ENCODE measurements at places on chromosomes 1 and 21.

DNA sequence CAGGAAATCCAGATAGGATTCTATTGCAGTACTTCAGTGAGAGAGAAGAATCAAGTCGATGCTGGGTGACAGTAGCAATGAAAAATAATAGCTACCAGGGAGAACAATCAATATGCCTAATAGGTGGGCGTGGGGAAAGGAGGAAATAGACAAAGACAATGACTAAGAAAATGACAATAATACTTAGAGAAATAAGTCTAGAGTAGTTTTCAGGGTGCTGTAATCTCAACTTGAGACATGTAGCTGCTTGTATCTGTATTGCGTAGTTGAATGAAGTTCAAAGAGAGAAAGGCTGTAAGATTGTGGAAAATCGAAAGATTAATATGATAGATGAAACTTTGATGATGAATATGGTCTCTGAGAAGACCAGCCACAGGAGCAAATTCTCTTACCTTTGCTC, 2.6 kb downstream of the STXBP3 start:
- no peak for DNase-seq

GRCh38 chr21:37915497-37915911, 753 bp downstream of the KCNJ6 start:
- no peak for DNase-seq

- DNase-seq, result no peak
These were observed 818.0 kb downstream of the LTN1 start for GRCh38 chr21:28174701-28175100.

DNA sequence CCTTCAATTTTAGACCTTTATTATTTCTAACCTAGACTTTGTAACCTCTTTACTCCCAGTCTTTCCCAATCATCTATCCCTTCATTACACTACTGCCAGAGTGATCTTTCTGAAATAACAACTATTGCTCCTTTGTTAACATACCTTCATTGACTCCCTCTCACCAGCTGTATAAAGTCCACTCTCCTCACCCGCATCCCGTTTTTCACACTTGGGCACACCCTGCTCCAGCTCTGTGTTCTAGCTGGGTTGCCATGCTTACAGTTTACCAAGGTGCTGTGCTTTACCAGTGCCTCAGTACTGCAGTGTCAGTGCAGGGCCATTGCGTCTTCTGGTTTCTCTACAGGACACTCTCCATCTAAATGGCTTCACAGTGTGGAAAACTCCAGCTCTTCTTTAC, 148.2 kb downstream of the NFIA start:
- no peak for DNase-seq

- DNase-seq, result no peak
These were observed 68.7 kb downstream of the NTPCR start for GRCh38 chr1:233019083-233019482.

- peak; percentile 70 for DNase-seq
These were observed 53.9 kb downstream of the TENT5C start for GRCh38 chr1:117659550-117660270.

DNA sequence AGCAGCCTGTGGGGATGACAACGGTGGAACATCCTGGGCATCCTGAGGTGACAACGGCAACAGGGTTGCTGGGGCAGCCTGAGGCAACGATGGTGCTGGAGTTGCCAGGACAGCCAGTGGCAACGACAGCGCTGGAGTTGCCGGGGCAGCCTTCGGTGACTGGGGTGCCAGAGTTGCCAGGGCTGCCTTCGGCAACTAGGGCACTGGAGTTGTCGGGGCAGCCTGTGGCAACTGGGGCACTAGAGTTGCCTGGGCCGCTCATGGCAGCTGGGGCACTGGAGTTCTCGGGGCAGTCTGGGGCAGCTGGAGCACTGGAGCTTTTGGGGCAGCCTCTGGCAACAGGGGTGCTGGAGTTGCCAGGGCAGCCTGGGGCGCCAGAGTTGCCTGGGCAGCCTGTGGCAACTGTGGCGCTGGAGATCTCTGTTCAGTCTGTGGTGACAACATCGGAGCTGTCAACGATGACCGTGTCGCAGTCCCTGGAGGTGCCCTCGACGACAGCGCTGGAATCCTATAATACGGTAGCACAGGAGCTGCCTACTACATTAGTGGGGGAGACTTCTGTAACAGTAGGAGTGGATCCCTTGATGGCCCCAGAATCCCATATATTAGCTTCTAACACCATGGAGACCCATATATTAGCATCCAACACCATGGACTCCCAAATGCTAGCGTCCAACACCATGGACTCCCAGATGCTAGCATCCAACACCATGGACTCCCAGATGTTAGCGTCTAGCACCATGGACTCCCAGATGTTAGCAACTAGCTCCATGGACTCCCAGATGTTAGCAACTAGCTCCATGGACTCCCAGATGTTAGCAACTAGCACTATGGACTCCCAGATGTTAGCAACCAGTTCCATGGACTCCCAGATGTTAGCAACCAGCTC, 8.2 kb downstream of the SON start:
- no peak for DNase-seq

- DNase-seq, result no peak
These were observed 31.1 kb downstream of the YY1AP1 start for GRCh38 chr1:155657463-155657862.

DNA sequence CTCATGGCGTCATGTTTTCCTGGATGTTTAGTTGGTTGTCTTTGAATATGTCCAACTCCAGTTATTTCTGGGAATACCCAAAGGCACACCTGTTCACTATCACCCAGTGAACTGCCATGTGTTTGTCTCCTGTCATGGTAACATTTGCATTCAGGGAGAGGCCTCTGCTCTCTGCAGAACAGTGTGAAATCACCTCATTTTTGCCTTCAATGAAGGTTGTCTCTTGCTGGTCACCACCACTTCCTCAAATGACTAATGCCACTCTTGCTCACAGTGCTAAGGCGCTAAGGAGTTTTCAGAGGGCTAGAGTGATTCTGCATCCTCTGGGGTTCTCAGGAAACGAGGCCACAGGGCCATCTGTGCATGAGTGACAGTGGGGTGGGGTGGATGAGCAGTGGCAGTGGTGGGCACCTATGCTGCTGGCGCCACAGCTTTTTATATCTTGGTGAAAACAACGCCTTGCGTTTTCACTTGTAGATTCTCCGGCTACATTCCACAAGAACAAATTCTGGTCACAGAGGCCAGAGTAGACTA, 60.0 kb upstream of the ATP5PO start:
- DNase-seq, result peak; percentile 88

- DNase-seq, result no peak
These were observed 27.4 kb downstream of the AK4 start for GRCh38 chr1:65175171-65176055.

- no peak for DNase-seq
These were observed 958 bp downstream of the DDR2 start for GRCh38 chr1:162633081-162633762.

GRCh38 chr1:202697038-202697437, 13.2 kb downstream of the SYT2 start:
- no peak for DNase-seq

DNA sequence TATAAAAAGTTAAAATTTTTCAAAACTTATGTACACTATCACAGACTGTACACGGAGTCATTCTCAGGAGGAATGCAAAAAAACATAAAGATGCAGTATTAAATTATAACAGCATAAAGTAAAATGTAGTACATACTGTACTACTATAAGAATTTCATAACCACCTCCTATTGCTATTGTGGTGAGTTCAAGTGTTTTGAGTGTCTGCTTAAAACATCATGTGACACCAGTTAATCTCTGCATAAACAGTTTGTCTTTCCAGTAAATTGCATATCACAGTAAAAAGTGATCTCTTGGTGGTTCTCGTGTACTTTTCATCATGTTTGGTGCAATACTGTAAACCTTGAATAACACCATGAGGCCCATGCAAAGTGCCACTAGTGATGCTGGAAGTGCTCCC, 45.2 kb downstream of the SDCCAG8 start:
- no peak for DNase-seq

DNA sequence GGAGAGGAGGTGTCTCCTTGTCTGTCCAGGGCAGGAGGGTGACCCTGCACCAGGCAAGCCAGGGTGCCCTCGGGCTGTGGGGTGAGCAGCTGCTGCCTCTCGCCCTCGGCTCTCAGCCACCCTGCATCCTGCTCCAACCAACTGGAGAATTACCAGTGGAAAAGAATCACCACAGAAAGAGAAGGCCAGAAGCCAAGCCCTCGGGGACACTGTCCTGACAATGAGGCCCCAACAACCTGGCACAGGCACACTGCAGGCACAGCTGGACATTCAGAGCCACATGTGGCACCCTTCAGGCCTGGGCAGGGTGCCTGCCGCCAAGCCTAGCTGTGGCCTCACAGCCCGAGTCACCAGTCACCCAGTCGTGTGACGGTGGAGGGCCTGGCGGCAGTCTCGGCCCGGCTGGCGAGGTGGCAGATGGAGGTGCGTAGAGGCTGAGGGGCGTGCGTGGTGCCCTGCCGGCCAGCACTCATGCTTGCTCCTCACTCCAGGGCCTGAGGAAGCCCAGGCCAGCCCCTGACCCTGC, 12.0 kb downstream of the MEGF6 start:
- DNase-seq, result no peak

DNA sequence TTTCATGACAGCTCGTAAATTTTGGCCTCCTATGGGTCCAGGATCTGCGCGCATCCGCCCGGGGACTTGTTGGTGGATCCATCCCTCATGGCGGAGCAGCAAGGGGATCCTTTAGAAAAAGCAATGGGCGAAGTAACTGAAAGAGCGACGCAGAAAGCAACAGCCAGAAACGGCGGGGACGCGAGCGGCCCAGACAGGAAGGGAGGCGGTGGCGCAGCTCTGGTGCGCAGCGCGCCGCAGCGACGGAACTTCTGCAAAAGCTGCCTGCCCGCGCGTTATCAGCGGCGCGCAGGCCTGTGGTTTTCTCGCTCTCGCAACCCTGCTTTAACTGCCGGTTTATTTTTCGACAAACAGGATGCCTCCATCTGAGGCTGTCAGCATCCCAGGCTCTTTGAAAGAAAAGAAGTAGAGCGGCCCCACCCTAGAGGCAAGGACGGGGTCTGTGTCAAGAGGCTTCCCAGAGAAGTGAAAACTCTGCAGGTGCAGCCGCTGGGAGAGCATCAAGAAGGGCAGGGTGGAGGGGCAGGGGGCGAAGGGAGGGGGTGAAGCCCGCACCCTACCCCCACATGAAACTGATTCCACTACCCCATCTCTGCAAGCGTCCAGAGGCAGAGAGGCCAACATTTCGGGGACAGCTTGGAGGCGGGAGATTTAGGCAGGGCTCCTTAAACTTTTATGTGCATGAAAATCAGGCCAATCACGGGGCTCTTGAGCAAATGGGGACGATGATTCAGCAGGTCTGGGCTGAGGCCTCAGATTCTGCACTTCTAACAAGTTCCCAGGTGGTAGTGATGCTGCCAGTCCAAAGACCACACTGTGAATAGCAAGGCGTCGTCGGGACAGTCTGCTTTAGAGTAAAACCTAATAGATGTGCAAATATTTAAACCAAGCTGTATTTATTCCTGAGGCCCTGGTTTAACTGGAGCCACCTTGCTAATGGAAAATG, 22.2 kb downstream of the RUNX1 start:
- peak; percentile 94 for DNase-seq

DNA sequence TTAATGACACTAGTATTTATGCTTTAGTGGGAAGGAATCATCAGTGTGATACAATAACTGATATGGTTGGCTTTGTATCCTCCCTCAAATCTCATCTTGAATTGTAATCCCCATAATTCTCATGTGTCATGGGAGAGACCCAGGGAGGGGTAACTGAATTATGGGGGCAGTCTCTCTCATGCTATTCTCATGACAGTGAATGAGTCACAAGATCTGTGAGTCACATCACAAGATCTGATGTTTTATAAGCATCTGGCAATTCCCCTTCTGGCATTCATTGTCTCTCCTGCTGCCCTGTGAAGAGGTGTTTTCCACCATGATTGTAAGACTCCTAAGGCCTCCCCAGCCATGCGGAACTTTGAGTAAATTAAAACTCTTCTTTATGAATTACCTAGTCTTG, 1760.3 kb downstream of the NCAM2 start:
- DNase-seq, result no peak

- DNase-seq, result no peak
These were observed 45.9 kb upstream of the TENT5C start for GRCh38 chr1:117559985-117560384.

DNA sequence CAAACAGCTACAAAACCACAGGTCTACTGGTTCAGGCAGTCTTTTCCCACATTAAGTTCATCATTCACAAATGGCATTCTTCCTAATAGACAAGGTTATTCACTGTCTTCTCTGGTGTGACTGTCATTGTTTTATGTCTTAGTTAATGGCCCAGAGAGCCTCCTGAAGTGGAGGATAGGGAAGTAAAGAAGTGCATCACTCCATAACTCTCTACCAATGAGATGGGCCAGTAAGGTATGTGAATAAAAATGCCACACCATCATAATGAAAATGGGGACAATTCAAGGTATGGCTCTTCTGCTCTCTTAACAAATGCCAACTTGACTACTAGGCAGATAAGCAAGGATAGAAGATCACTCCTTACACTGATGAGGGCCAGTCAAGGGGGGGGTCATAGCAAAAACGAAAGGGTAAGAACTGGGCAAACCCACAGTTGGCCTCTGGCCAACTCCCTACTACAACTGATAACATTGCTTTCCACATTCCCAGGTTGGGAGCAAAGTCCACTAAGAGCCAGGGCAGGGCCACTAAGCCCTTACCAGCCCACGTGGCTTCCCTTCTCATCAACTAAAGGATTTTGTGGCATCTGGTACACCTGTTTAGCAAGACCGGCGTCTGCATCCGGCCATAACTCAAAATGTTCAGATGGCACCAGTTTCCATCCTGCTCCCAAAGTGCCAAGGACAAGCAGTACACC, 10.0 kb downstream of the PABPC4 start:
- no peak for DNase-seq

- no peak for DNase-seq
These were observed 450.6 kb upstream of the DAB1 start for GRCh38 chr1:57874418-57874877.

DNA sequence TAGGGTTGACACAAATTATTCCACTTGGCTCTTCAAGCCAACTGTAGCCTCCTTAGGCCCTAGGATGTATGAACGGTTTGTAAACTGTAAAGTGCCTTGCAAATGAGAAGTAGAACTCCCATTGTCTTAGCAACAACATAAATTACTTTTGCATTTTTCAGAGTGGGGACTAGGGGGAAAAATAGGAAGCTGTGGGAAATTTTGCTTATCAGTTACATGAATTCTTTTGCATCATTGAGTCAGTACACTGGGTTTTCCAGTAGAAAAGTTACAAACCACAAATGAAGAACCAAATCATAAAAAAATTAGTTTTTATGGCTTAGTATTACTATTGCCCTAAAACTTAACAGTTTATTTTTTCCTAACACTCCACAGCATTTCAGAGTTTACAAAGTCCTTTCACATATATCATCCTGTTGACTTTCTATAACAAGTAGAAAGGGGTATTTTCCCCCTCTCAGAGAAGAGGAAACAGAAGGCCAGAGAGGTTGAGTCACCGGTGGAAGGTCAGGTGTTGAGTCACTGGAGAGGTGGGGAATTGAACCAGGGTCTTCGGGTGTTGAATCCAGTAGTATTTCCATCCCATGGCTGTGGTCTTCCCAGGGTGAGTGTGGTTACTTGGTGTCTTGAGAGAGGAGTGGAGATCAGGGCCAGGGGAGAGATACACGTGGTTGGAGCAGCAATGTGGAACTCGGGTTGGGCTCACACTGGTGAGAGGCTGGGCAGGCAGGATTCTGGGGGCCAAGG, 71.9 kb upstream of the USP24 start:
- DNase-seq, result no peak
